Activated naive CD4-positive, alpha-beta T cell treated with anti-CD3 and anti-CD28 coated beads, Interleukin-2, amount 50 U/mL, for 16 hours (primary cell): ENCODE measurements at places on chromosomes 3 and 15.

DNA sequence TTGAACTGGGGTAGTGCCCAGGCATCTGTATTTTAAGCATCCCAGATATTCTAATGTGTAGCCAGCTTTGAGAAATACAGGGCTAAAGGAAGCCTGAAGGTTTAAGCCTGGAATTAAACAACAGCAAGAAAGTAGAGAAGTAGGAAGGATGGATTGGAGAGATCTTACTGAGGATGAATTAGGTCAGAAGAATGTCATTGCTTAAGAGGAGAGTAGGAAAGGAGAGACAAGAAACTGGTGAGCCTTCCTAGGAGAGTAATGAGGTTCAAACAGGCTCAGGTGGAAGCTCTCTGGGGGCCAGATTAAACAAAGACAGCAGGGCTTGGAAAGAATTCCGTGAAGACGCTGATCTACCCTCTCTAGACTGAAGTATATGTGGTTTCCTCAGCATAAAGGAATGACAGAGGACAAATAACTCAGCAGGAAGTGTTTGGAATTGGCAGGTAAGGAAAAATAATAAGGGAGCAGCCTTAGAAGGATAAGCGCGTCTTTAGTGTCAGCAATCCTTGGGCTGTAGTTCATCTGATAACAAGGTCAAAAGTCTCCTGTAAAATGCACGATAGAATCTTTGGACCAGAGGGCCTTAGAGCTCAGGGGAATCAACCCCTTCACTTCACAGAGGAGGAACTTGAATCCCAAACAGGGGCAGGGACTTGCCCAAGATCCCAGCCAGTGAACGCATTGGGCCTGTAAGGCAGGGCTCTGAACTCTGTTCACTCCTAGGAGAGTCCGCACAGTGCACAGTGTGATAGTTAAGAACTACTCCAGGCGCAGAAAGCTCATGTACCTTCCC is 90.9 kb downstream of the TP63 start:
- DNase-seq = no peak

- no peak for DNase-seq
These were observed 31.2 kb downstream of the CASR start for GRCh38 chr3:122214711-122215110.

- no peak for DNase-seq
These were observed 25.2 kb upstream of the GOLGA6C start for GRCh38 chr15:75232826-75233503.

DNA sequence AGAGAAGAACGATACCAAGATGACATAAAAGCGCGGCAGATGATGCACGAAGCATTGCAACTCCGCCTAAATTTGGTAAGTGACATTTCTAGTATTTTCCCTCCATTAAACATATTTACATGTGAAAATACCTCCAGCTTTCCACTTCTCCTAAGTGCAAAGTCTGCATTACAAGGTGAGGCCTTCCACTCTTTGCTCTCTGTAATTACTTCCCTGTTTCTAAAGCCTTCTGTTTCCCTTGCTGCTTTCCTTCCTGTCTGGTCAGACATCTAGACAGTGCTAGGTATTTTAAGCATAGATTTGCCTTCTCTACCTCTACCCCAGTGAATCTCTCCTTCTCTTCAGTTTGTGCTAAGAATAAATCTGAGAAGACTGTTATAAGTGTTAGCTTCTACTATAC is 1.9 kb downstream of the P2RY12 start:
- no peak for DNase-seq

DNA sequence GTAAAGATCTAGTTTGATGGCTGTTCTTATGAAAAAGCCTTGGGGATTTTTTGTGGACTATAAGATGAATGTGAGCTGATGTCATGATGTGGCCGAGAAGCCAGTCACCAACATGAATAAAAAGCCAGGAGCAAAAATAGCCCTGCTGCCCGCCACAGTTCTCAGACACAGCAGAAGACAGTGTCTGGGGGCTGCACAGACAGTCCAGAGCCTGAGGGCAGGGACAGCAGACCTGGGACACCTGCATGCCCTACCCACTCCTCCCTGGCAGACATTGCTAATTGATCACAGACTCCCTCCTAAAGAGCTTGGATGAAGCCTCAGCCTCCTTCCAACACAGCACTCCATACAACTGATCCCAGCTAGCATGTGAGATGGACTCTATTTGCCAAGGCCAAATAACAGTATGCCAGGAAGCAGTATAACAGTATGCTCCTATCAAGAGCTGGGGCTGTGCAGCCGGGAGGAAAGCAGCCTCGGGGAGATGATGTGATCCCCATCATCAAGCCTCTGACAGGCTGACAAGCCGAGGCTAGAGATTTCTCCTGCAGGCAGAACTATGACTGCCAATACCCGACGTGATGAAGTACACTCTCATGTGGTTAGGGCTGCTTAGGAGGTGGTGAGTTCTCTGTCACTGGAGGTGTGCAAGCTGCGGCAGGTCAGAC is 105.4 kb upstream of the RPL32 start:
- DNase-seq = no peak

- DNase-seq = no peak
These were observed 1043.6 kb downstream of the DIPK2A start for GRCh38 chr3:145015253-145015652.

GRCh38 chr3:195540027-195540426 is 3.1 kb downstream of the PPP1R2 start:
- DNase-seq = no peak

- no peak for DNase-seq
These were observed 751.7 kb downstream of the CADM2 start for GRCh38 chr3:85710490-85710889.

DNA sequence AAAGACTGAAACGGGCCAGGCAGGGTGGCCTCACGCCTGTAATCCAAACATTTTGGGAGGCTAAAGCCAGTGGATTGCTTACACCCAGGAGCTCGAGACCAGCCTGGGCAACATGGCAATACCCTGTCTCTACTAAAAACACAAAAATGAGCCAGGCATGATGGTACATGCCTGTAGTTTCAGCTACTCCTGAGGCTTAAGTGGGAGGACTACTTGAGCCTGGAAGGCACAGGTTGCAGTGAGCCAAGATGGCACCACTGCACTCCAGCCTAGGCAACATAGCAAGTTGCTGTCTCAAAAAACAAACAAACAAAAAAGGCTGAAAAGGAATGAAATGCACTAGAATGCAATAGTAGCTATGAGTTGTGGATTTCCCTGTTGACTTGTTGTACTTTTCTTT is 94.7 kb downstream of the STAG1 start:
- DNase-seq = no peak

DNA sequence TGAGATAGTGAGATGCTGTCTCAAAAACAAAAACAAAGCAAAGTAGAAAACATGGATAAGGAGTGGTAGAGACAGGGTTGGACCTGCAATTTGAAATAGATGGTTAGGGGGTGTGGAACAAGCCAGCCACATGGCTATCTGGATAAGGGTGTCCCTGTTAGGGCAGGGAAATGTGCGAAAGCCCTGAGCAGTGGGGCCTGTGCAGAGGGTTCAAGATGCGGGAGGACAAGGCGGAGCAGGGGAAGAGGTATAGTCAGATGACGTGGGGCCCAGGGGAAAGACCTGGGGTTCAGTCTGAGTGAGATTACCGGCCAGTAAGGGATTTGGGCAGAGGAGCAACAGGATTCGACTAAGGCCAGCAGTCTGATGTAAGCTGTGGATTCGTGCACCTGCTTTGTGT is 18.4 kb upstream of the NR2E3 start:
- no peak for DNase-seq

DNA sequence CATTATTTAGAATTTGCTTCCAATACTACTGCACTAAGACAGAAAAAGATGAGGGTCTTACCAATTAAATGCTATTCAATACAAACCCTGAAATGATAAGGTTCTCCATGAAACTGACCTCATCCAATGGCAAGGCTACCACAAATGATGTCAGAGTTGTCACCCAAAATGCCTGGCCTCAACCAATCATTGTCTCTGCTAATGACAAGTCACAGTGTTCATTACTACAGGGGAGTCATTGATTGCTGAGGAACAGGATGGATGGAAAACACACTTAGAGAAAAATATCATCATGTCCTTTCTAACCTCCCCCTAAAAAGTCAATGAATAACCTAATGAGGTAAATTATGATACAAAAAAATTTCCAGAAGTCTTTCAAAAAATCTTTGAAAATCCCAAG is 91.0 kb downstream of the FOXP1 start:
- no peak for DNase-seq

DNA sequence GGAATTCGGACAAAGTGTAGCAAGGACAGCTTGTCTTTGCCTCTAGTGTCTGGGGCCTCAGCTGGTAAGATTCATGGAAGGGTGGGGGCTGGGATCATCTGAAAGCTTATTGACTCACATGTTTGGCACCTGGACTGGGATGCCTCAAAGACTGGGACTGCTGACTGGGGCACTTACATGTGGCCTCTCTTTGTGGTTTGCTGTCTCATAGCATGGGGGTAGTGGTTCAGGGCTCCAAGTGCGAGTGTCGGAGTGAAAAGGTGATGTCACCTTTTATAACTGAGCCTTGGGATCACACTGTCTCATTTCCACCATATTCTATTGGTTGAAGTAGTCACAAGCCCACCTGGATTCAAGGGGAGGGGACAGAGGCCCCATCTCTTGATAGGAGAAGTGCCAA is 6.8 kb downstream of the MFSD1 start:
- DNase-seq = no peak

DNA sequence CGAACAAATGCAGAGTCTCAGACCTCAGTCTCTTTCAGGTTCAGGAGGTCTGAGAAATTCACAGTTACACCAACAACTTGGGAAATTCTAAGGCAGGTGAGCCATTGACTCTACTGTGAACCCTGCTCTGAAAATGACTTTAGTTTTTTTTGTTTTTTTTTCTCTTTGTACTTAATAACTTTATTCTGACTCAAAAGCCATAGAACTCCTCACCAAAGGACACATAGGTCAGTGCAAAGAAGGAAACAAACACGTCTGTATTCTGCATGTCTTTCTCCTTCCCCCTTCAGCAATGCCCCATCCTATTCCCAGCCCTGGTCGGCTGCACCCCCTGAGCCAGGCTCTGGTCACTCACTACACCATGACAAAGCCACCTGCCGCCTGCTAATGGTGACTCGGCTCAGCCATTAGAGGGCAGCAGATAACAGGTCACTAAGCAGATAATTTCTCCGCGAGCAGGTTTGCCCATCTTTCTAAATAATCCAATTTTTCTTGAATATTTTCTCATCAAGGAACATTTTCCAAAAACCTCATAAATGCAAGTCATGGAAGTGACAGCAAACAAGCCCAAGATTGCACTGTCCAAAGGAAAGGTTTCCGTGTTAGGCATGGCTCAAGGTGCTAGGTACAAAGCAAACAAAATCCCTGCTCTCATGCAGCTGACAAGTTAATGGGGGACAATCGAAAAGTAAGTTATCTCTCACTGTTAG is 37.7 kb downstream of the TM4SF4 start:
- DNase-seq = no peak

- no peak for DNase-seq
These were observed 1.1 kb downstream of the PARP6 start for GRCh38 chr15:72271221-72271620.

DNA sequence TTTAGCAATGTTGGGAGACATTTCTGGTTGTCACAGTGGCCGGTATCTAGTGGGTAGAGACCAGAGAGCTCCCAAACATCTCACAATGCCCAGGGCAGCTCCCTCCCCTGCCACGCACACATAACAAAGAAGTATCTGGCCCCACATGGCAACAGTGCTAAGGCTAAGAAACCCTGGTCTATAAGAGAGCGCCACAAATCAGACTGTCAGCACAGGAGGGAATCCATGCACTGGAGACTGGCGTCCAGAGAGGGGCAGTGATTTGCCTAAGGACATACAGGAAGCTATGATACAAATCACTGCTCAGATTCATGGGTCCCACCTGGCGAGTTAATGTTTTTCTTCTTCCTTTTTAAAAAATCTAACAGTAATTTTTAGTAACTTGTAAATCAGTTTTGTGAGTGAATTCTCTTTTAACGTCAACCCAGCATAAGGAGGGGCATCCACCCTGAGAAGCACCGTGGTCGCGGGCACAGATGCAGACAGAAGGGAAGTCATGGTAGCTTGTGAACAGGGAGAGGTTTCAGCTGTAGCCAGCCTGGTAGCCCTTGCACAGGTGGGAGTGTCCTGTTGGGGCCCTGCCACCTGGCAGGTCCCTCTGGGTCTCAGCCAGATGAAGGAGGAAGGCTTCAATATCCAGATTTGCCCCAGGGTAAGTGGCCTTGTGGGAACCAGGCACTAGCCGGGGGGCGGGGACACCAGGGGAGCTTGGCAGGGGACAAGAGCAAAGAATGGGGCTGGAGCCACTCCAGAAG is 8.7 kb downstream of the ISG20 start:
- DNase-seq = no peak

DNA sequence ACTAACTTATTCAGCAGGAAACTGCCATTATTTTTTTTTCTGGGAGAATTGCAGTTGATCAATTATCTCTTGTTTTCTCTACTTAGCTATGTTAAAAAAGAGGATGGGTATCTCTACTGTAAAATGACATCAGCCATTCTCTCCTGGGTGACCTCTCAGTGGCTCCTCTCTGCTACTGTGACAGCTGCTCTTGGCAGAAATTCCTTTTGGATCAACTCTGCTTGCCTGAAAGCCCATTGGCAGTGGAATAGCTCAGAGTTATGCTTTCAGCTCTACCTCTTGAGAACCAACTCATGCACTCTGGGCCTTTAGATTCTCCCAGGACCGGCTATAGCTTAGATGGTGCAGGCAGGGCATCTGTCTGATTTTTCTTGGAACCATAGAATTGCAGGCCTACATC is 99.9 kb upstream of the GAP43 start:
- DNase-seq = no peak

DNA sequence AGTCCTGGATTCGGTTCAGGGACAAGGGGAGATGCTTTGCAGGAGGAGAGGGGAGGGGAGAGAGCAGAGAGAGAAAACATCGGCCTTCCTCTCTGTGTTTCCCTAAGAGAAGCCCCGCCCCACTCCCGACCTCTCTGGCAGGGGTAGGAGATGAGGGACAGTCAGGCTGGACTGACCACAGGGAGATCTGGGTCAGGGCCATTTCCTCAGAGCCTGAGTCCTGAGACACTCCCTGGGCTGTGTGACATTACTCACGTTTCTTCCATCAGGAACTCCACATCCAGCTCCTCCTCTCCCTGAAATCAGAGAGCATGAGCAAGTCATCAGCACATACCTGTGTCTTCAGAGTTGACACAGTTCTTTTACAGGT is 9.1 kb downstream of the PLA2G4D start:
- no peak for DNase-seq

- no peak for DNase-seq
These were observed 333.4 kb downstream of the SLC9A9 start for GRCh38 chr3:143514874-143515273.

DNA sequence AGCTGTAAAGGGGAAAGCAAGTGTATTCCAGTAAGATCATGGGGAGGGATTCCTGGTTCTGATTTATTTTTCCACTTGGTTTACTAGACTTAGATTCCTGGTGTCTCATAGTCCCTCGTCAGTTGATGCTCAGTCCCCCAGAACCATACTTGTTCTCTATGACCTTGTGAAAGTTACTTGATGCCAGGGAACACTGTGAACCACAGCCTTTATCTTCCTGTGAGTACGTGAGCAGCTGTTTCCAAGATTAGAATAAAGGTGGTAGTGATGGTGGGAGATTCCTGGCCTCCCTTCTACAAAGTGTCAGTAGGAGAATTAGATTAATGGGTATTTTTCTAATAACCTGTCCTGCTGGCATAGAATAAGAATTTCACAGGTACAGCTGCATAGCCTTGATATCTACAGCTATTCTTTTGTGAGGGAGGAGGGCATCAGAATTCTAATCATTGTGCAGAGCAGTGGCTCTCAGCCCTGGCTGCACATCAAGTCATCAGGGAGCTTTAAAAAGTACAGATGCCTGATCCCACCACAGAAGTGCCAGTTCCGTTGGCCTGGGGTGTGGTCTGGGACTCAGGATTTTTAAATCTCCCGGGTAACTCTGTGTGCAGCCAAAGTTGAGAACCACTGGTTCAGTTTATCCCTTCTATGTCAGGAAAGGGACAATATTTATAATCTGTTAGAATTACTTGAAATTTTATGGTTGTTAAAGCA is 20.0 kb downstream of the GPD1L start:
- DNase-seq = no peak
